ENCODE measurements at places on chromosomes 1 and 21. TPM values are rescaled to one million over a fixed set of nuclear protein-coding genes. Genes with fewer than 3 reads are reported as not detected.

The PRUNE1 gene
- total RNA-seq, result 10.6 TPM

The FNDC10 gene
- total RNA-seq, result 12.5 TPM

The ABCG1 gene
- total RNA-seq, result 0.29 TPM

The SEC16B gene
- total RNA-seq, result 5.1 TPM

The USP24 gene
- 12.9 TPM for total RNA-seq

The TRIM46 gene
- total RNA-seq, result 1.3 TPM

The KRTAP13-3 gene
- not detected for total RNA-seq

The RHBG gene
- not detected for total RNA-seq

The SUCO gene
- 16.0 TPM for total RNA-seq

The LENEP gene
- not detected for total RNA-seq

The CR1L gene
- total RNA-seq, result not detected

The YTHDF2 gene
- 44.1 TPM for total RNA-seq

The PCAT6 gene
- 3.8 TPM for total RNA-seq

Data from cardiac ventricle fibroblast (primary cell).